ENCODE measurements at places on chromosomes 3 and 15.

DNA sequence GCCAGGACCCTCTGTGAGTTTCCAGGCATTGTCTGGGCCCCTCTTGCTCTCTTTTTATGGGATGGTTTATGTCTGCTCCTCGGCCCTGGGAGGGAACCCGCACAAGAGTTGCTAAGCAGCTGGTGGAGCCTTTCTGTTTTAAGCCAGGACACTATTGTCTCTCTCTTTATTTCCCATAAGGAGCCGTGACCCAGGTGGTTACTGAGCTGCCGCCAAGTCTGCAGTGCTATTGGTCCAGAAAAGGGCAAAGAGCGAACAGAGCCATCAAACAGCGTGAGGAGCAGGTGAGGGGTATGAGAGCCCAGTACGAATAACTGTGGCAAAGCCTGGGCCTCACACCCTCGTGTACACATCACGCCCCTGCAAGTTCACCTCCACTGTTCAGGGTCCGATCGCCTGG lies 280.2 kb downstream of the SHQ1 start:
- no peak for DNase-seq

DNA sequence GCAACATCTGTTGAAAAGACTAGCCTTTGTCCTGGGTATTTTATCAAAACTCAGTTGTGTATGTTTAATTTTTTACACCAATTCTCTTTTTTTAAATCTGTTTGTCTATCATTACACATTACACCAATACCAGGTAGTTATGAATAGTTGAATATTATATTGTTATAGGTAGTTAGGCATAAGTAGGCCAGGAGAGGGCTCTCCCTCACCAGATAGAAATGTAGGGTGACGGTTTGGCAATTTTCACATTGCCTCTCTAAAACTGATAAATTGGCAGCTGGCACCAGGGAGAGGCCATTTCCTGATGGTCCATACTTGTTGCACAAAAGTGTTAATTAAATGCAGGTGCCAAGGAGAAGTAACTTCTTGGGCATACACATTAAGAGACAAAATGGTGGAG lies 483.1 kb upstream of the EPHA6 start:
- DNase-seq: no peak

- no peak for DNase-seq
Observed at GRCh38 chr3:59685432-59685831, 635.6 kb upstream of the CFAP20DC start.

DNA sequence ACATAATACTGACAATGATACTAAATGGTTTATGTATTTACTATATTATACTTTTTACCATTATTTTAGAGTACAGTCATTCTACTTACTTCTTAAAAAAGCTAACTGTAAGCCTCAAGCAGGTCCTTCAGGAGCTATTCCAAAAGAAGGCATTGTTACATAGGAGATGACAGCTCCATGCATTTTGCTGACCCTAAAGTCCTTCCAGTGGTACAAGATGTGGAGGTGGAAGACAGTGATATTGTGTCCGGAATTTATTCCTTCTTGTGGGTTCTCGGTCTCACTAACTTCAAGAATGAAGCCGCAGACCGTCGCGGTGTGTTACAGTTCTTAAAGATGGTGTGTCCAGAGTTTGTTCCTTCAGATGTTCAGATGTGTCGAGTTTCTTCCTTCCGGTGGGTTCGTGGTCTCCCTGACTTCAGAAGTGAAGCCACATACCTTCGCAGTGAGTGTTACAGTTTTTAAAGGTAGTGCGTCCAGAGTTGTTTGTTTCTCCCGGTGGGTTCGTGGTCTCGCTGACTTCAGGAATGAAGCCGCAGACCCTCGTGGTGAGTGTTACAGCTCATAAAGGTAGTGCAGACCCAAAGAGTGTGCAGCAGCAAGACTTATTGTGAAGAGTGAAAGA lies 20.9 kb downstream of the AVEN start:
- DNase-seq: no peak

DNA sequence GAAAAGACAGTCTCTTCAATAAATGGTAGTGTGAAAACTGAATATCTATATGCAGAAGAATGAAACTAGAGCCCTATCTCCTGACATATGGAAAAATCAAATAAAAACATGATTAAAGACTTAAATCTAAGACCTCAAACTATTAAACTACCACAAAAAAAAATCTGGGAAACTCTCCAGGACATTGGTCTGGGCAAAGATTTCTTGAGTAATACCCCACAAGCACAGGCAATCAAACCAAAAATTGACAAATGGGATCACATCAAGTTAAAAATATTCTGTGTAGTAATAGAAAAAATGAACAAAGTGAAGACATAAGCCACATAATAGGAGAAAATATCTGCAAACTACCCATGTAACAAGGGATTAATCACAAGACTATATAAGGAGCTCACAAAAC lies 286.4 kb downstream of the TBC1D5 start:
- DNase-seq: no peak

DNA sequence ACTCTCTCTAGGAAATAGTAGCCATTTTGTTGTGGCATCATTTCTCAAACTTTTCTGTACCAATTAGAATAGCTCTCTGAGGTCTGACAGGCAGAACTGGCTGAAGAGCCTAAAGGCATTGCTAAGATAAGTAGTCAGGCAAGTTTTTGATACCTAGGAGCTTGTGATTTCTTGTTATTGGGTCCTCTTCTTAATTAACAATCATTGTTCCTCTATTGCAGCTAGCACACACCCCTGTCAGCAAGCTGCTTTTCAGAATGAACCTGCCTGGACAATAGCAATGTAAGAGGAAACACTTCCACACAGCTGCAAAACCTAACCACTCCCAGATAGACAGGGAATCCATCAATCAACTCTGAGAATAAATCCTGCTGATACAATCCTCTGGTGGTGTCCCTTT lies 403.9 kb upstream of the TBL1XR1 start:
- no peak for DNase-seq

Data from cerebellar cortex (tissue), 1 donor.